ENCODE measurements at places on chromosomes 5 and 9.

- no peak for DNase-seq
These were observed 338.0 kb downstream of the ACTL7B start for GRCh38 chr9:108517651-108518365.

DNA sequence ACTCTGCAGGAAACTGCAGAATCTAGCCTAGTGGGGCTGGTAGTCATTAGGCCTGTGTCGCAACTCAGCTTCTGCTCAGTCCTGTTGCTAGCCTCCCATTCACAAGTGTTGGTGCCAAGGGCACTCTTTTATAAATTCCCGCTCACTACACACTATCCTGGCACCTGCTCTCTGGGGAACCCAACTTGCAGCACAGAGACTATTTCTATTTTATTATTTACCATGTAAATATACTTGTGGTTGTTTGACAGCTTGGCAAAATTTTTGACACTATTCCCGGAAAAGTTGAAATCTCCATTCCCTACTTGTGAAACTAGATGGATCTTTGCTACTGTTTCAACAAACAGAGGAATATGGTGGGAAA is 20.4 kb upstream of the SMC2 start:
- no peak for DNase-seq

GRCh38 chr5:35141739-35142138 is 88.5 kb downstream of the PRLR start:
- no peak for DNase-seq

DNA sequence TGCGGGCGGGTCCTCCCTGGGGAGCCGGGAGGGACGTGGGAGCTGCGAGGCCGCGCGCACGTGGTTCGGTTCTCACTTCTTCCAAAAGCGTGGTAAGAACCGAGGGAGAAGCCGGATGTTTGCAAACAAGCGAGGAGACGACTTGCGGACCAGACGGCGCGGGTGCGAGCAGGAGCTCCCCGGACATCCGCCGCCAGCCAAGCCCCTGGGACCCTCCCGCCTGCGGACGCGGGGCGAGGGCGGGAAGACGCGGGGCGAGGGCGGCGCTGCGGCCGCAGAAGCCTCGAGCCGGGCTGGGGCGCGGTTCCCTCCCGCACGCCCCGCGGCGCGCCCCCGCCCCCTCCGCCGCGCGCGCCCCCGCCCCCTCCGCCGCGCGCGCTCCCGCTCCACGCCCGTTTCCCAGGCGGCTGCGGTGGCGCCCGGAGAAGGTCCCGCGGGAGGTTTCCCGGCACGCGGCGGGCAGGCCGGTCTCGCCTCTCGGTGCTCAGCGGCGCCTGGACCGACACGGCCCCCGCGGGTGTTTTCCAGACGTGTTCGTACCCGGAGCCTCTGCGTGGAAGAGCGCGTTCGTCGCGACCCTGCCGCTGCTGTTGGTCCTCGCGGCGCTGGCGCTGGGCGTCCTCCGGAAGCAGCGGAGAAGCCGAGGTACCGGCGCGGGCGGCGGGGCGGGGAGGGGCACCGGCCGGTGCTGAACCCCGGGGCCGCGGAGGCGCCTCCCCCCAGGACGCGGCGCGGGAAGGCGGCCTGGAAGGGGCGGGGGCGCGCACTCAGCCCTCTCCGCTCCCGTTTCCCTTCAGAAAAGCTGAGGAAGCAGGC is 12.8 kb downstream of the BTNL9 start:
- DNase-seq, result no peak

DNA sequence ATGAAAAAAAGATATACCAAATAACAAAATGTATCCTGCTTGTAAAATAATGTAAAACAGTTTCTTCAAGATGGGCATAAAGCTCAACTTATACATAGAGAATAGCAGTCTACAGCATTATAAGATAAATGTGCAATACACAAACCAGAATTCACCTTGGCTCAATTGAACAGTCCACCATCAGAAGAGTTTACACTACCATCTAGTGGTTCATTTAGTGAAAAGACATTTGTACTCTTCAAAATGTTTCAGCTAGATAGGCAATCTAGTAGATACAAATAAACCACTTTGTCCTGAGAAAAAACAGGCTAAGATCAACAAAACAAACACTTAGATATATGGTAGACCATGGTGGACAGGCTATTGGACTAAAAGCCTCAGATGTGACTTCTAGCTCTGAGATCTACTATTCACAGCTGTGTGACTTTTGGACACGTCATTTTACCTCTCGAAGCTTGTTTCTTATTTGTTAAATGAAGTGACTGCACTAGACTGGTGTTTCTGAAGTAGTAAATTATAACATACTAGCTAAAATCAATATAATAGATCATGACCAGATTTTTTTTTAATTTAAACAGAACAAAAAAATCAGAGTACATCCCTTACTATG is 22.1 kb upstream of the TPD52L3 start:
- DNase-seq, result no peak

DNA sequence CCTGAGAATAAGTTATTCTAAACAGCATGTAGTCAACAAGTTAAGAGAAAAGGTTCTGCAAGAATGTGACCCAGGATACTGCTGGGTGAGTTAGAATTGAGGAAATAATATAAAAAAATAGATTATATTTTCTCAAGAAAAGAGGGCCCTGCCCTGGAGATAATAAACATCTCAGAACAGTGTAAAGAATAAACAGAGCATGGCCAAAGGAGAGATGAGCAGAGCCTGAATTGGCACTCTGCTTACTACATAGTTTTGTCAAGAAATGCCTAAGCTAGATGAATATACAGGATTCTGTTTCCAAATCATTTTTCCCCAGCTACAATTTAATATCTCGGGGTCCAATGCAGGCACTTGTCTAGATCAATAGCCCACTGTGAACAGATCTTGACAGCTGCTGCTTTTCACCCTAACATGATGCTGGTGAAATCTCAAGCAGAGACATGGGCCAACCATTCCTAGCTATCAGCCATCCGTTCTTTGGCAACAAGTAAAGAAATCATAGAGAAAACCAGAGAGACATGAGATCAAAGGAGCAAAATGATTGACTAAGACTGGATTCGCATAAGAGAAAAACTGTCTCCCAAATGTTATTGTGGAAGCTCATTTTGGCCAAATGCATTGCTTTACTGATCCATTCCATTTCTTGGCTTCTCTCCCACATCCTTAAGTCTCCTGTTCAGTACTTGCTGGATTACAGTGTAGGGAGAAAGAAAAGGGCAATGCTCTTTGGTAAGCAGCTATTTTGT is 173.2 kb downstream of the PRELID2 start:
- no peak for DNase-seq

GRCh38 chr9:105051897-105052296 is 123.9 kb upstream of the ABCA1 start:
- no peak for DNase-seq

- DNase-seq, result no peak
These were observed 19.1 kb upstream of the TRIO start for GRCh38 chr5:14123974-14124482.

- no peak for DNase-seq
These were observed 685.0 kb downstream of the SLCO4C1 start for GRCh38 chr5:101611039-101611438.

- no peak for DNase-seq
These were observed 165.1 kb downstream of the FBXO4 start for GRCh38 chr5:42090162-42090561.

- peak; percentile 84 for DNase-seq
These were observed 221.3 kb upstream of the TAS2R1 start for GRCh38 chr5:9851458-9851857.

DNA sequence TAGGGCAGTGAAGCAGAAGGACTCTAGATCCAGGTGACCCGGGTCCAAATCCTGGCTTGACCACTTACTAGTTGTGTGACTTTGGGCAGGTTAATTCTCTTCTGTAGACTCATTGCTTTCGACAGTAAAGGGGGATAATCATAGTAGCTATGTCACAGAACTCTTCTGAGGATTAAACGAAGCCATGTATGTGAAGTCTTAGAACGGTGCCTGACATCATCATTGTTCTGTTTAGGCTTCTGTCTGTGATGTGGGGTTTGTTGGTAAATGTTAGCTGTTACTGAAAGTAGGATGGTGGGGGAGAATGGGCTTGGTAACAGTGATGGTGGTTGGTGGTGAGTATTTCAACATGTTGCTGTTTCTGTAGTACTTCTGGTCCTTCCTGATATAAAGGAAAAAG is 73.7 kb downstream of the MAP1B start:
- no peak for DNase-seq

- DNase-seq, result no peak
These were observed 36.4 kb upstream of the SMC5 start for GRCh38 chr9:70222354-70222753.

GRCh38 chr9:134243778-134244467 is 79.6 kb upstream of the RNU6ATAC start:
- no peak for DNase-seq

GRCh38 chr5:140632366-140633020 is 482 bp downstream of the CD14 start:
- no peak for DNase-seq

DNA sequence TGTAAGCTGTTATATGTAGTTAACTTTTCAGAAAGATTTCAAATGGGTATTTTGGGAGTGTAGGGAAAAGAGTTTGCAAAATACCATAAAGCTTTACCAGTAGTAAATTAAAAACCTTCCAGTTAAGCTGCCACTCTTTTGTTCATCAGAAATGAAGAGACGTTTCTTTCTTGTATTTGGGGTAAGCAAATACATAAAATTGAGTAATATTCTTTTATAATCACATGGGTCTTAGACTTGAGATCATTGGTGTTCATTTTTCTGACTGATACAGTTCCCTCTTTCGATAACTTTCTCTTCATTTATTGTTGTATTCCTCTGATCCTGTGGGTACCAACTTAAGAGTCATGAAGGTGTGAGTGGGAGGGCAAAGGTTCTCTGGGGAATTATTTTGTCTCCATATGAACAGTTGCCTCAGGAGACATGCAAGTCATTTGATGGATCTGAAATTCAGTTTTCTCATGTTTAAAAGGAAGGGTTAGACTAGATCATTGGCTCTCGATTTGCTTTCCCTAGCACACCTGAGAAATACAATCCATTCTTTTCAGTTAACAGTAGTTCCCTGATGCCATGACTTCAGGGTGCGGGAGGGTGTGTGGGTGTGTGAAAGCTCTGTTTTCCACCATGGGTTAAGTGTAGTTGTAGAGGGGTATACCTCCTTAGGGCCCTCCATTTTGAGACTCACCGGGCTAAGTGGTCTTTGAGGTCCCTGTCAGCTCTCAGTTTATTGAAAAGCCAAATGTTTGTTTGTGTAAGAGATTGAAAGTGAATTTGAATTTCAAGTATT is 47.7 kb downstream of the CNTRL start:
- DNase-seq, result no peak

- no peak for DNase-seq
These were observed at the start of gene PLEKHG4B for GRCh38 chr5:91556-92263. Gene PLEKHG4B, plus strand, starts transcription at chr5:92168. Its CDS starts 64 bp downstream, at chr5:92232.

- peak; percentile 69 for DNase-seq
These were observed 27.8 kb upstream of the PTPDC1 start for GRCh38 chr9:94056442-94056974.

- no peak for DNase-seq
These were observed 376.3 kb upstream of the ACTBL2 start for GRCh38 chr5:57858905-57859304.

- no peak for DNase-seq
These were observed 4.8 kb downstream of the GM2A start for GRCh38 chr5:151257731-151258181.

DNA sequence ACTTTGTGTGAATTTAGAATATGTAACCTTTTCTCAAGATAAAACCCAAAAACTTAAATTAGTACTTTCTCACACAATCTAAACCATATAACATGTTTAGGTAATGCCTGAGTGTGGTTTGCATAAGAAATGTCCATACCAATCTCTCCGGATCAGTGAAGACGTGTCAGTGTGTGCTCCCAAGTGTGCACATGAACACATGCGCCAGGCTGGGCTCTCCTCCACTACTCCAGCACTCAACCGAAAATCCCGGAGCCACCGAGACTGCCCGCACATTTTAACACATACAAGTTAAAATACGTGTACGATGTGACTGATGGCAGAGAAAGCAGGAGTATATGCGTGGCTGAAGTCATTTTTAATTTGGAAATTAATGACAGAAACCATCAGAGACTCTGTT is 658.4 kb downstream of the EFNA5 start:
- DNase-seq, result no peak

GRCh38 chr5:108238936-108239887 is 142.7 kb downstream of the FBXL17 start:
- no peak for DNase-seq

DNA sequence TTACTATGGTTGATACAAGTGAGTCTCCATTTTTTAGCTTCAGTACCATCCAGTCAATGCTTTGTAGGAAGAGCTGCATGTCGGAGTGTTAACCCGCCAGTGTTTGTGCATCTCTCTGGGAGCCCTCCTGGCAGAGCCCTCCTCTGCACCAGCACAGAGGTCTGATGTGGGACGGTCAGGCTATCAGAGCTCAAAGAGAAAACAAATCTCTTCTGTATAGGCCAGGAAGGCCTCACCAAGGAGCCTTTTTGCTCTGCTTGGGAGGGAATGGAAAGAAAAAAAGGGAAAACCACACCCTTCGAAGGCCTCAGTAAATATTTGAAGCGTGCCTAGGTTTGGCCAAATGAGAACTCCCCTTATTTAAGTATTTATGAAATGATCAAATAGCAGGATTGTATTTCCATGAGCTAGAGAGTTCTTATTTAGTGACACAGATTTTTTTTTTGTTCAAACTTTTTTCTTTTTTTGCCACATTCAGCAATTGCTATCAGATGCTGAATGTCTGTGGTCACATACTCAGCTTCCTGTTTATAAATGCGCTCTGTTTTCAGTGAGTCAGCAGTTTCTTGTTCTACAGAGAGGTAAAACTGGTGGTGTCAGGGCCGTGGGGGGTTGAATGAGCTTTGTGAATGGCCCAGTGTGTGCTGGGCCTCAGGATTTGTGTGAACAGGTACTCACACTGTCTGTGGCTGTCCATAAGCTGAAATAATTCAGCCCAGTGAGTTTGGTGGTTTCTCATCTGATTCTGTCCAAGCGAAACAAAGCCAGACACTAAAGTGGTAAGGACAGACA is 226.6 kb downstream of the SNX18 start:
- peak; percentile 92 for DNase-seq

DNA sequence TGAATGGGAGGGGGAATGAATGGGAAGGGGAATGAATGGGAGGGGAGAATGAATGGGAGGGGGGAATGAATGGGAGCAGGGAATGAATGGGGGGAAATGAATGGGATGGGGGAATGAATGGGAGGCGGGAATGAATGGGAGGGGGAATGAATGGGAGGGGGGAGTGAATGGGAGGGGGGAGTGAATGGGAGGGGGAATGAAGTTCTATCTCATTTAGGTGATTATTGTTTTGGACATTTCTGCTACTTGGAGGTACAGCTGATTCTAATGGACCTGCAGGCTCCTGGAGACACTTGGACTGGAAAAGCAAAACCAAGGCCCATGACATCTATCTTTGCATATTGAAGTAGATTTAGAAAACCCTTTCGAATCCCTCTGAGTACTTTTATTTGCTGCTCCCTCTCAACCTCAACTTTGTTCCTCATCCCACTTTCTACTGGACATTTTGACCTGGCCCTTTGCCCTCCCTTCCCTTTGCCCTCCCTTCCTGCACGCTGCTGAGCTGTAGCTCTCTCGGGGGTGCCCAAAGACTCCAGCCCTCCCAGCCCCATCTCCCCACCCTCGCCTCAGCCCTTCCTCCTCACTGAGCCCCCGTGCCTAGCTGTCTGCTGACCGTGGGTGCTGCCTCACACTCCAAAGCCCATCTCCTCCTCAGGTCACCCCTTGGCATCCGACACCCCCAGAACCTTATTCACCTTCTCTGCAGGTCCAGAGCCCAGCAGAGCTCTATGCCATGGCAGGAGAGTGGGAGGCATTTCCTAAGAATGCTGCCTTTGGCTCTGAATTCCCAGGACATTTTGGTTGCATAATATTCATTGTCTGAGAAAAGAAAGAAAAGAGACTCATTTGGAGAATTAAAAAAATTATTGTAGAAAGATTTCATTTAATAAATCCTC is 19.9 kb upstream of the LPCAT1 start:
- DNase-seq, result no peak

GRCh38 chr9:133864011-133864410 is 125.9 kb upstream of the SARDH start:
- no peak for DNase-seq
